ENCODE measurements at places on chromosomes 2 and 18.
A peak's percentile ranks its signal among the peaks of the same experiment; 100 is the strongest.

DNA sequence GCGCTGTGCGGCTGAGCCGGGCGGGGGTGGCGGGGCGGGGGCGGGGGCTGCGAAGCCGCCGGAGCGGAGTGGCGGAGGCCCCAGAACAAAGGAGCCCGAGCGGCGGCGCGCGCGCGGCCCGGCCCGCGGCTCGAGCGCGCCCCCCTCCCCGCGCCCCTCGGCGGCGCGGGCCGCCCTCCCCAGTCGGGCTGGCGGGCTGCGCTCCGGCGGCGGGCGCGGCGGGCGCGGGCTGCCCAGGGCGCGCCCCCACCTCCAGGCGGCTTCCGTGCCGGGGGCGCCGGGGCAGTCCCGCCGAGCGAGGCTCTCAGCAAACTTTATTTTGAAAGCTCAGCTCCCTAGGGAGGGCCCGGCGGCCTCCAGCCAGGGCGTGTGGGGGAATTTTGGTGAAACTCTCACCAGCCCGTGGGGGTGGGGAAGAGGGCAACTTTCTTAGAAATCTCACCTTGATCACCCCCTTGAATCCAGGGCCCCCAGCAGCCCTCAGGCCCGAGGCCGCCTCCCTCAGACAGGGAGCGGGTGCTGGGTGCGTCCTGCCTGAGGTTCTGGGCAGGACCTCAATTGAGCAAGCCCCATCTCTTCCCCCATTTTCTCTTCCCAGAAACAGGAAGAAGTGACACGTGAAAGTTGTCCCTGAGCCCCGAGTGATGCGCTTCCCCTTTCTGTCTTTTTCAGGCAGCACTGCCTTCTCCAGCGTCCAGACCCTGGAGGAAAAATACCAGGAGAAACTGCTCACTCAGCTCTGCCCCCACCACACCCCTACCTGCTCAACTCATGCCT is 786 bp downstream of the TET3 start:
- DNase-seq, result peak; percentile 51

DNA sequence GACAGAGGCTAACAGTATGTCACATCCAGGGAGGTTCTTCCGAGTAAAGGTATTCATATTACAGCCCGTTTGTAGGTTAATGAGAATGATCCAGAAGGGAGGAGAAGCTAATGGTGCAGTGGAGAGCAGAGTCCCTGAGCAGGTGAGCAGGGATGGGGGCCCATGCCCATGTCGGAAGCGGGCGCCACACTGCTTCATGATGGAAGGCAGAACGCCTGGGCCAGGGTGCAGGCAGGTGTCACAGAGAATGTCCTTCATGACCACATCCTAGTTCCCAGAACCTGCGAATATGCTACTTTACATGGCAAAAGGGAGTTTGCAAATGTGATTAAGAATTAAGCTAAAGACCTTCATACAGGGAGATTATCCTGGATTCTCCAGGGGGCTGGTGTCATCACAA is 4.0 kb downstream of the HES6 start:
- no peak for DNase-seq

DNA sequence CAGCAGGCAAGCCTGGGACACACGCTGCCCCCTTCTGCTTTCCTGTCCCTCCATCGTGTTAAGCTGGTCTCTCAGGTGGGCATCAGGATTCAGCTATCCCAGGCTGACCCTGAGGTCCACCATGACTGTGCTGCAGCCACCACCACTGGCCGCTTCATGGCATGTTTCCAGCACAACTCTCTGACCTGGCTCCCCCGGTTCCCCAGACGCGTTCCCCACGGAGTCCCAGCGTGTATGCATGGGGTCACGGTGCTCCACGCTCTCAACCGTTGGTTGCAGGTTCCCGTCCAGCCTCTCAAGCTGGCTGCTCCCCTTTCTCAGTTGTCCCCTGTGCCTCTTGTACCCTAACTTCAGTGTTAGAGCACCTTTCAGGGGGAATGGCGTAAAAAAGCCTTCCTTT is 20.3 kb downstream of the HPCAL1 start:
- DNase-seq, result no peak

DNA sequence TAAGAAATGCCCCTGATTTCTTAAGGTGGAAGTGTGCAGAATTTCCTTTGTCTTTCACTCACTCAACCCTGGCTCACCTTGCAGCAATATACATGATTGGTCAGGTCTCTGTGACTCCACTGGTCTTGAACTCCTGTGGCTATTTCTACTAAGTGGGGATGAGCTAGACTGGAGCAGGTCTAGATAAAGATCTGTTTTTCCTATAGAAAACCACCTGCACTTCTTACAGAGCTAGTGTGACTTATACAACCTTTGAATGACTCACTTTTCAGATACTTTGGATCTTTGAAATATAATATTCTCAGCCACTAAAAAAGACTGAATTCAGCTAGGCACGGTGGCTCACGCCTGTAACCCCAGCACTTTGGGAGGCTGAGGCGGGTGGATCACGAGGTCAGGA is 98.5 kb upstream of the KCTD1 start:
- no peak for DNase-seq

GRCh38 chr2:14492920-14493503 is 139.5 kb upstream of the LRATD1 start:
- no peak for DNase-seq

- DNase-seq, result no peak
Measured at GRCh38 chr18:10135302-10135926, 221.6 kb downstream of the VAPA start.

- DNase-seq, result no peak
Measured at GRCh38 chr2:240387325-240387668, 48.2 kb upstream of the GPC1 start.

- no peak for DNase-seq
Measured at GRCh38 chr2:63962186-63962585, 57.0 kb downstream of the VPS54 start.

DNA sequence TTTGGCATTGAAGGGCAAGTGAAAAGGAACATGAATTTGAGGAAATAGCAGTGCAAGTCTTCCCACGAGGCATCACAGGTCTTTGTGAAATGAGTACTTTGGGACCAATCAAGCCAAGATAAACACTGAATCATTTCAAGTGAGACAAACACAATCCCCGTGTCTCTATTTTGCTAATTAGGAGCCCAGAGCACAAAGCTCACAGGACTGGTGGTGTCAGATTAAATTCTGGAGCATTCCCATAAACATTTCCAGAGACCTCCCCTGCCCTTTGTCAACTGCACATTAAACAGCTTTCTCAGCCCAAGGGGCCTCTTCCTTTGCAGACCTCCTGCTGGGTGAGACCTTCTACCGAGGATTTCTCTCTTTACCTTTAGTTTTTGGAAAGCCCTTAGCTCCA is 50.7 kb downstream of the DAPL1 start:
- no peak for DNase-seq

- DNase-seq, result no peak
Measured at GRCh38 chr2:158936978-158937377, 31.5 kb upstream of the TANC1 start.

DNA sequence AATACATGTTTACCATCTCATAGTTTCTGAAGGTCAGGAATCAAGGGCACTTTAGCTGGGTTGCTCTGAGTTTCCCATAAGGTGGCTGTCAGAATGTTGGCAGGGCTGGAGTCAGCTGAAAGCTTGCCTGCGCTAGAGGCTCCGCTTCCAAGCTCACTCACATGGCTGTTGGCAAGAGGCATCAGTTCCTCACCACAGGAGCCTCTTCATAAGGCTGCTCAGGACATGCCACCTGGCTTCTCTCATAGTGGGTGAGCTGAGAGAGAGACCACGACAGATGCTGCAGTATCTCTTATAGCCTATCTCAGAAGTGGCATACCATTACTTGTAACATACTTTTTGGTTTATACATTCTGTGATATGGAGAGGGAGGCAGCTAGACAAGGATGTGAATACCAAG is 7.2 kb downstream of the HADHB start:
- DNase-seq, result peak; percentile 77

- no peak for DNase-seq
Measured at GRCh38 chr2:127044165-127044718, 62.7 kb downstream of the BIN1 start.

GRCh38 chr2:157173740-157174184 is 83.7 kb upstream of the GALNT5 start:
- peak; percentile 25 for DNase-seq

Measured in pons (tissue), 1 donor.